ENCODE measurements at places on chromosomes 13 and 19.
A peak's percentile ranks its signal among the peaks of the same experiment; 100 is the strongest.

DNA sequence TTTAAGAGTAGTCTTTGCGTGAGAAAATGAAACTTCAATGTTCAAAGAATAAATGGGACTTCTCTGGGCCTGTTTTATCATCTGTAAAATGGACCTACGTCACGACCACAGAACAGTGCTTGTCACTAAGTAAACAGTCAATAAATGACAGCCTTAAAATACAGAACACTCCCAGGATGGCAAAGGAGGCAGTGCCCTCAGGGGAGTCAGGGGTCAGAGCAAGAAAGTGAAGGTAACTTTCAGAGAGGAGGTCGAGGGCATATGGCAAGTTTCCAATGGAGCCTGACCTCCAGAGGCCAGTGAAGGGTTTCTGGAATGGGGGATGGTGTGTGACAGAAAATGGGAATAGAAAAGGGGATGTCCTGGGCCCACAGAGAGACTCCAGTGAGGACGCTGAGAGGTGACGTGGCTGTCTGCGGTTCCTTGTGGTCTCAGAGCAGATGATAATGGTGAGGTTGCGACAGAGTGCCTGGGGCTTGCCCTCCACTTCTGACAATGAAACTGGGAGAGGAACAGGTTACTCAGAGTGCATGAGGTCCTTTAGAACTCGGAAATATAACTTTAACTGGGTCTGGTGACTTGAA lies 91.8 kb downstream of the UBL3 start:
- DNase-seq: peak; percentile 48

DNA sequence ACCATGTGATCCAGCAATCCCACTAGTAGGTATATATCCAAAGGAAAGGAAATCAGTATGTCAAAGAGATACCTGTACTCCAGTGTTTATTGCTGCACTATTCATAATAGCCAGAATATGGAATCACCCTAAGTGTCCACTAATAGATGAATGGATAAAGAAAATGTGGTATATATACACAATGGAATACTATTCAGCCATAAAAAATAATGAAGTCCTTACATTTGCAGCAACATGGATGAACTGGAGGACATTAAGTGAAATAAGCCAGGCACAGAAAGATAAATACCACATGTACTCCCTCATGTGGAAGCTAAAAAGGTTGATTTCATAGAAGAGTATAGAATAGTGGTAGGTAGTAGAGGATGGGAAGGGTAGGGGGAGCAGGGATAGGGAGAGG lies 23.5 kb downstream of the BORA start:
- DNase-seq: no peak

- no peak for DNase-seq
Observed at GRCh38 chr13:40777166-40777808, 6.3 kb upstream of the MRPS31 start.

GRCh38 chr13:79936368-79937136 lies 404.4 kb downstream of the SPRY2 start:
- DNase-seq: no peak

DNA sequence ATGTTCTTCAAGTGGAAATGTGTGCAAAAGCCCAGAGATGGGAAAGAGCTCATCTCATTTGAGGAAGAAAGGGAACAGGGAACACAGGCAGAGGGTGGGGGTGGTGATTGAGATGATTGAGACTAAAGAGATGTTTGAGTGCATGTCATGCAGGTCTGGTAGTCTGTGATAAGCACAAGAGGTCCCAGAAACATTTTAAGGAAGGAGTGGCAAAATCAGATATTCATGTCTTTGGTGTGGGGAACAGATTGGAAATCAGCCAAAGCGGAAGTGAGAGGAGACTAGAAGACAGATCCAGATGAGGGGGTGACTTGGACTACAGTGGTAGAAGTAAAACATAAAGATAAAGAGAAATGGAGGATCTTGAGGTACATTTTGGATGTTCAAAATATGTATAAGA lies 39.4 kb upstream of the DACH1 start:
- no peak for DNase-seq

GRCh38 chr13:44273991-44274770 lies 99.4 kb upstream of the SERP2 start:
- DNase-seq: no peak

- DNase-seq: peak; percentile 88
Observed at GRCh38 chr19:7340959-7341837, 7.5 kb upstream of the ARHGEF18 start.

GRCh38 chr19:45027371-45027770 lies 11.5 kb upstream of the CLASRP start:
- no peak for DNase-seq

DNA sequence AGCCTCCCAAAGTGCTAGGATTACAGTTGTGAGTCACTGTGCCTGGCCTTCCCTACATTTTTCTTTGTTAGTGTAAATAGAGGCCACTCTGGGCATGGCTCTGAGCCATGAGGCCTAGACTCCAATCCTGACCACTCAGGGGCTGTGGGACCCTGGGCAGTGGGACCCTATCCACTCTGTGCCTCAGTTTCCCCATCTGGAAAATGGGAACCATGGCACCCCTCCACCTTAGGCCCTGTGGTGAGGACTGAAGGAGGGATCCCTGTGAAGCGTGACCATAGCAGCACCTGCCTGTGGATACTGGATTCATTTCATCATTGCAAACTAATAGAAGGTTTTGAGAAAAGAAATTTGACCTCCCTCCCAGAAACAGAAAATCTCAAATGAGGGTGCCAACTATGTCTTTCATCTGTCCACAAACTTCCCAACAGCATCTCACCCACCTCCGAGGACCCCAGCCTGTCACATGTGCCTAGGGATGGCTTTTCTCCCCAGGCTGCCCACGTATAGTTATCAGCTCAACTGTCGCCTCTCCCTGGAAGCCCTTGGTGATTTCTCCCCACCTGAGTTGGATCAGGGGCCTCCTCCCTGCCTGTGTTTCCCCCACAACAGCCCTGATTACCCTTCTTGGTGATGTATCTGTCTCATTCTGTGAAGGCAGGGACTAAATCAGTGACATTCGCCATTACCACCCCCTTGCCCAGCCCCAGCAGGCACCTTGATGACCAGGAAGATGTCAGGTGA lies 5.6 kb downstream of the ANGPTL8 start:
- DNase-seq: no peak

DNA sequence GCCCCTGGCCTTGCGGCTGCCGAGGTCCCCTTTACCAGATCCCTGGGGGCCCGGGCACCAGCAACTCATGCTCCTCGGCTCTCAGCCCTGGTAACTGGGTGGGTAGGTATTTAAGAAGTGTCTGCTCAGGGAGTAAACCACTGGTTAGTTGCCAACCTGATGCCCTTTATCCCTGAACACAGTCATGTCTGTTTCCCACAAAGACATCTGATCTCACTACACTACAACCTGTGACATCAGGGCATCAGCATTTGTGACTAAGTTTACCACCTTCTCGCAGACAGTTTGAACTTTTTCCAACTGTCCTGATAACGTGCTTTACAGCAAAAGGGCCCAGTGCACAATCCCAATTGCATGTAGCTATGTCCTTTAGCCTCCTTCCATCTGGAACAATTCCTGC lies 22.0 kb downstream of the GGACT start:
- DNase-seq: no peak

GRCh38 chr13:40060296-40061007 lies 405.0 kb downstream of the COG6 start:
- no peak for DNase-seq

DNA sequence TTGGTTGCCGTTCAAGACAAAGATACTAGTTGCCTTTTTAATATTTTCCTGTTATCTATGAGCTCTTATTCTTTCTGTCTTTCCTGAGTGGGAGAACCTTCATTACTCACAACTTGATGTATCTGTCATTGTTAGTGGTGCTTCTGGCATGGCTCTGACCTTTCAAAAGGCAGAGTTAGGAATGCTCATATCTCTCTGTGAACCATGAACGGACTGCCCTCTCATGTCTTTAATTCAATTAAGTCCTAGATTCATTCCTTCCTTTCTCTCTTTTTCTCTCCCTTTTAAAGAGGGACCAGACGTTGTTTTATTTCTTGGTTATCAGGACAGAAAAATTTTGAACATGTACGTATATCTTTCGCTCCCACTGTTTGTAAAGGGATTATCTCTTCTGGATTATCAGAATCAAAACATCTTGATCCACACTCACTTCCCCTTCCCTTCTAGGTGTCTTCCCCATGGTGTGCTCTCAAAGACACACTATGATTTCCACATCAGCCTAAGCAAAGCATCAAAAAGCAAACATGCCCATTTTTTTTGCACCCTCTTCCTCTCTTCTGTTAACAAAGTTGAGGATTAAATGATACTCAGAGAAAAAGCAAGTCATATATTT lies 90.3 kb downstream of the LRCH1 start:
- DNase-seq: no peak

DNA sequence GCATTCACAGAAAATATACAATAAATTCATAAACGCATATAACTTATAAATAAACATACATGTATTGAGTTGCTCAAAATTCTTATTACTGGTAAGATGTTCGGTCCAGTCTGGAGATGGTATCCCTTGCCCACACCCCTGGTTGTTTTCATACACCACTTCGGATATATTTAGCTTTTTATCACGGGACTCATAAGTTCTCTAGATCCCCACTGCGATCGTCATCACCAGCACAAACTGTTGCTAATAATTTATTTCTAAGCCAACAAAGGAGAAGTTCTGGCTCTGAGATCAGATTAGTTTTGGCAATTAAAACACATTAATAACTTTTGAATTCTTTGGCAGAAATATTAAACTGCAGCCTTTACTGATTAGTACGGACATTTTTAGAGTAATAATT lies 23.0 kb upstream of the SGCG start:
- no peak for DNase-seq

- DNase-seq: no peak
Observed at GRCh38 chr13:59879281-59879680, 284.4 kb downstream of the DIAPH3 start.

DNA sequence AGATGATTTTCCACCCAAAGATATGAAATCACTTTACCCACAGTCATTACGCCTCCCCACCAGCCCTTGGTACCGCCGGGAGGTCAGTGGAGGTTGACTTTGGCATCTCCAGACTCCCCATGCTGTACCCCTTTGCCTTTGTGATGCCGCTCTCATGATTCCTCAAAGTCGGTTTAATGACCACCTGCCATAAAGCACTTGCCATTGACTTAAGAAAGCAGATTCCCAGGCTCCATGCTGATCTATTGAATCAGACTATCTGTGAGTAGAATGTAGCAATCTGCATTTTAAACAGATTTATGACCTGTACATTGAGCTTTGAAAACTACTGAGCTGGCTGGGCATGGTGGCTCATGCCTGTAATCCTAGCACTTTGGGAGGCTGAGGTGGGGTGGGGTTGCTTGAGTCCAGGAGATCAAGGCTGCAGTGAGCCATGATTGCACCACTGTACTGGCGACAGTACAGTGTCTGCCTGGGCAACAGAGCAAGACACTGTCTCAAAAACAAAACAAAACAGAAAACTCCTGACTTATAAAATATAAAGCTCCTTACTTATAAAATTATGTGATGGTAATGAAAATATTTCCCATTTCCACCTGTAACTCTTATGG lies 235.2 kb downstream of the KLF5 start:
- DNase-seq: no peak

- peak; percentile 59 for DNase-seq
Observed at GRCh38 chr19:737591-738093, 13.3 kb upstream of the MISP start.

GRCh38 chr13:110382229-110382628 lies 75.1 kb downstream of the COL4A2 start:
- DNase-seq: no peak

DNA sequence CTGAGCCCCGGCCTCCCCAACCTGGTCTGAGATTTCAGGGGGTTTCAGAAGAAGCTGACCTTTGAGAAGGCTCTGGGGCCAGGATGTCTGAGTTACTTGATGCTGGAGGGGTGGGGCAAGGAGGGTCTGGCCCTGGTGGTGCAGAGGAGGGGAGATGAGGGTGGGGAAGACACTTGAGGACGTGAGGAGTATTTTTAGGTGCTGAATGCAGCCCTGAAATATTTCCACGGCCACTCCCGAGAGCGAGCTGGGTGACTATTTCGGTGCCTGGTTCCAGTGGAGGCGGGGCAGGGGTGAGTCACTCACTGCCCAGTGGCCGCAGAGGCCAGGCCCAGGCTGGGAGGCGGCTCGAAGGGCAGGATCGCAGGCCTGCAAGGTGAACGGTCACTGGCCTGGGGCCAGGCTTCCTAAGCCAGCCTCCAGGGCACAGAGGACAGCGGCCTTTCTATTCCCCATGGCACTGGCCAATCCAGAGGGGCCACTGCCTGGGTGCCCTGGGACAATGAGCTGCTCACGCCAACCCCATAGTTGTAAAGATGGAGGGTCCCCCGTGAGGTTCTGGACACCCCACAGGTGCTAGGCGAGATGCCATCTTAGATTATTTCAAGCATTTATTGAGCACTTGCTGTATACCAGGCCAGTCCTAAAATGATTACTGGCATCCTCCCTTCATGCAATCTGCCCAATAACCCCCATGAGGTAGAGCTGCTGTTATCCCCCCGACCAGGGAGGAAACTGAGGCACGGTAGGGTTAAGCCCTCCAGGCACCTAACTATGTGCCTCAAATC lies 19.7 kb upstream of the JUND start:
- DNase-seq: no peak

- DNase-seq: peak; percentile 80
Observed at GRCh38 chr19:3075605-3076431, 13.5 kb upstream of the TLE5 start.

DNA sequence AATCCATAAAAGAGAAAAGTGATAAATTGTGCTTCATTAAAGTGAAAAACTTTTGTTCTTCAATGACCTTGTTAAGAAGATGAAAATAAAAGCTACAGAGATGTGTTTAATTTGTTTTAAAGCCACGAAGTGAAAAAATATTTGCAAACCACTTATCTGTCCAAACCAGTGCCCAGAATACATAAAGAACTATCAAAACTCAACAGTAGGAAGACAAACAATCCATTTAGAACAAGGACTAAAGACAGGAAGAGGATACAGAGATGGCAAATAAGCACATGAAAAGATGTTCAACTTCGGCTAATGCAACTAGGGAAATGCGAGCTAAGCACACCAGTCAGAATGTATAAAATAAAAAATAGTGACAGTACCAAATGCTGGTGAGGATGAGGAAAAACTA lies 15.0 kb downstream of the GJB6 start:
- no peak for DNase-seq

GRCh38 chr19:15264061-15264932 lies 32.0 kb upstream of the EPHX3 start:
- DNase-seq: peak; percentile 75

- no peak for DNase-seq
Observed at GRCh38 chr13:75050419-75051046, 431.4 kb downstream of the TBC1D4 start.

DNA sequence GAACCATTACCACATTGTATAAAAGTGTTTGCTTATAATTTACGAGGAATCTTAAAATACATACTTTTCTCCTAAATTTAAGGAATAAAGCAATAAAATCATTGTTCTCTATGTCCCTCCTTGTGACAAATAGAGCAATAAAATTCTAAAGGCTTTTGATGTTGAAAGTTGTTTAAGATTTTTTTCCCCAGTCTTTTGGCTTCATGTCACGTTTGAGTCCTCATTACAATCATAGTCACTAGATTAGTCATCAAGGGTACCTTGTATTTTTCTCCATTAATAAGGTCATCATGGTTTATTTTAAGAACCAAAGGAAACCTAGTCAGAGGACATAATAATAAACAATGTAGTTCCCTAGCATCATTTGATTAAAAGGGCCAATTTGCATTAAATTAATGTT lies 3.2 kb downstream of the WBP4 start:
- no peak for DNase-seq
